T-helper 9 cell (primary cell): ENCODE measurements at places on chromosomes 6 and 20.

DNA sequence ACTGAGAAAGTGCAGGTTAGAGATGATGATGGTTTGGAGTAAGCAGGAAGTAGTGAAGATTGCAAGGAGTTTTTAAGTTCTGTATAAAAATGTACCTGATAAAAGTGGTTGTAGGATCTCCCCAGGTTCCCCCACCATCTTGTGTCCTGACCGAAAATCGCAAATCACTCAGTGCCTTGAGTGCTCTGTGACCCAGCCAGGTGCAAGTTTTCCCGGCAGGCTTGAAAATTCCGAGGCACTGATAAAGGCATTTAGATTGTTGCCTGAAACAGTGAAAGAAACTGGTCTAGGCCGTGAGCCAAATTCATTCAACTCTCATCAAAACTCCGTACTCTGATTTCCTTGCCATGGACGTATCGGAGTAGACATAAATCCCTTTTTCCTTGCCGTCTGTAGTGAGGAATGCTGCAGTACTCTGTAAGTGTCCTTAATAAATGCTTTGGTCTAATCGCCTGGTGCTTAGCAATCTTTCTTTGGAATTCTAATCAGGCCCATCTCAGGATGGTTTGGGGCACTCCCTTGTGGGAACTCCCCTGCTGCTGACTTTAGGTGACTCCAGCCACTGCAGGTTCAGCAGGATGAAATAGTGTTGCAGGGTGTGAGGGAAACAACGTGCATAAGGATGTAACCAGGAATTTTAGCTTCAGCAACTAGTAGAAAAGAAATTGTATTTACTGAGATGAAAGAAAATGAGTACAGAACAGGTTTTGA, 1199.8 kb upstream of the MAP3K7 start:
- no peak for DNase-seq

DNA sequence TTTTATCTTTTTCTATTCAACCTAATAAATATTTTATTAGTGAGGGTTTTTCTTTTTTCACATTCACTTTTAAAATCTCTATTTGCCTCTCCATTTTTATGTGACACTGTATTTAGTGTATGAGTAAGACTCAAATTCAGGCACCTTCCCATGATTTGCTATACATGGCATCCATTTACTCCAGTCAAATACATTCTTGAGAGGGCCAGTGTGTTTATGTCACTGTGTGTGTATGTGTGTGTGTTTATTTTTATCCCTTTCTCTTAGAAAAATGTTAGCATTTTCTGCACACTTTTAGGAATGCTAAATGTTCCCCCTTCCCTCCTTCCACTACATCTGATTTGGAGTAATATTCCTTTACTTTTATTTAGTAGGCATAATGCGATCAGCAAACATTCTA, 290.0 kb downstream of the PACRG start:
- DNase-seq = no peak

DNA sequence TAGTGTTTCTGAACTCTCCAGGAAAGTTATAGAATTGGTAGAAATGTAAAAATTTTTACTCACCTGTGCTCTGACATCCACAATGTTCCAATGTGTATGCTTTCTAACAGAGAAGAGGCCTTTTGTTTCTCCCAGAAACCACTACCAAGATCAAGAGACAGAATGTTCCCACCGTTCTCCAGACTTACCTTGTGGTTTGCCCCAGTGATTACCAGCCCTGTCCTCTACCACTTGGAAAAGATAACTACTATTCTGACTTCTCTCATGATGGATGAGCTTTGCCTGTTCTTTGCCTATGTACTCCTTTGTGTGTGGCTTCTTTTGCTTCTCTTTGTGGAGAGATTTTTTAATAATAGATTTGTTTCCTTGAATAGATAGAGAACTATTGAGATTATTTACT, 173.0 kb upstream of the SCGN start:
- no peak for DNase-seq

DNA sequence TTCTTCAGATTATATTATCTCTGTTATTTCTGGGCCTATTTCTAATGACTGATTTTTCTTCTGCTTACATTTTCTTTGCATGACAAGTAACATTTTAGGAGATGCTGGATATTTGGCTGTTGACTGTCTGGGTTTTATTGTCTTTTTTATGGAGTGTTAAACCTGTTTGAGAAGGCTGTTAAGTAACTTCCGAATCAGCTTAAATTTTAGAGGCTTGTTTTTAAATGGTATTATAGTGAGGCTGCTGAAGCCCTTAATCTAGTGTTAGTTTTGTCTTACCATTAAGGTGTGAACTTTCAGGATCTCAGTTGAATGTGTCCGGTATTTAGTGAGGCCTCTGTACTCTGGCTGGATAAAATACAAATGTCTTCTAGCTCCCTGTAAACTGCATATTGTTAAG, 109.8 kb downstream of the EYA4 start:
- no peak for DNase-seq

DNA sequence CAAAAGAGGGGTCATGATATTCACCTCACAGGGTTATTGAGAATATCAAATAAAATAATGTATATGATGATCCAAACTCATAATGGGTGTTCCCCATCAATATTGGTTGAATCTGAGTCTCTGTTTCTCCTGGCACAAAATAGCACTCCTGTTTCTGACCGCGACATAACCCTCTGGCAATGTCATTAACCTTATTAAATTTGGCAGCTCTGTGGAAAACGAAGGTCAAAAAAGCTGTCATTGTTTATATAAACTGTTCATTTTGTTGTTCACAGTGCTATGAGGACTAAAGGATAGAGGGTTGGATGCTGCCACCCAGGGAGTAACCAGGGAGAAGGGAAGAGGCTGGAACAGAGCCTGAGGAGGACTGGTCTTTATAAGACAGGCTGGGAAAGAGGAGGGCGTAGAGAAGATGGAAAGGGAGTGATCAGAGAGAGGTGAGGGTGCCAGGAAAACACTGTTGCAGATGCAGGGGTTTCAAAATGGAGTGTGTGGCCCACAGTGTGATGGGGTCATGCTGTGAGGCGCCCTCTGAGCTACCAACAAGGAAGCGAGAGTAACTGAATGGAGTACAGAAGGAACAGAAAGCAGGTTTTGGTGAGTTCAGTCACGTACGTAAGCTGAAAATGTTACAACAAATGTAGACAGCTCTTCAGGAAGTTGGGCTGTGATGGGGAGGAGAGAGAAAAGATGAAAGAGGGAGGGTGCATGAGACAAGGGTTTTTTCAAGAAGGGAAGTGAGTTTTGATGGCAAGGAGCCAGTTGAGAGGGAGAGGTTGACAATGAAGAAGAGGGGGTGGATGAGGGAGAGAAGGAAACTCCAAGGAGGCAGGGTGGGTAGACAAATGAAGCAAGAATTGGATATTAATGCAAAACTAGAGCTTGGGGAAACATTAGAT, 251.6 kb upstream of the TAB2 start:
- no peak for DNase-seq

DNA sequence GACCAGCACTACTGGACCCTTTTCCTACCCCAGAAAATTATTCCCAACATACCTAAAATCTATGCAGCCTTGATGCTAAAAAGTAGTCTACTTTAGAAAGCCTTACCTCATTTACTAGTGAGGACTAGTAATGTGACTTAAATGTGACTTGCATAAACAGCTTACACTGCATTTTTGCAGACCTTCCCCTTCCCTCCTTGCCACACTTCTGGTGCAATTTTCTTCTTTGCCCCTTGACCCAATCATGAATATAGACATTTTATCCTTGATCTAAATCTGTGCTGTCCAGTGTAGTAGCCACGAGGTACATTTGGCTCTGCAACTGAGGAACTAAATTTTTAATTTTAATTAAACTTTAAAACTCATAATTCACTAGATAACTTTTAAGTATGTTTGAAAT, 7.0 kb upstream of the ZKSCAN8 start:
- DNase-seq = no peak

- no peak for DNase-seq
Observed at GRCh38 chr6:117512056-117512828, 29.8 kb downstream of the DCBLD1 start.

DNA sequence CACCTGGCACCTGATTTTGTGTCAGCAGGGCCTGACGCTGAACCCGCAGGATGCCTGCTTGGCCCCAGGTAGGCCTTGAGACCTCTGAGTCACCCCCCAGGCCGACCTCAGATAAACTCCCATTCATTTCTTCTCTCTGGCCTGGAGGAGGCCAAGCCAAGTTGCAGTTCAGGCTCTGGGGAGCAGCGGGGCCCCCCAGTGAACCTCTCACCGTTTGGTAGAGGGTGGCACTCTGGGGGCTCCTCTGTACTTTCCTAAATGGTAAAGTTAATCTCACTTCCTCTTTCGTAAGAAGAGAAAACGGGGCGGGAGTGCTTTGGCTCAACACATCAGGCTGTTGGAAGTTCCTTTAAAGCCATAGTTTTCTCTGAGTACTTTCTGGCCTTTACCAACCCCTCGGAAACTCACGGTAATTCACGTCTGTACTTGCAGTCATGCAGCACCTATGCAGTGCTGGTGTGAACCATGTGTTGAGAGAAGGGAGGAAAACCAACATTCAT, 2.8 kb downstream of the SIRPA start:
- no peak for DNase-seq

GRCh38 chr6:6872459-6873344, 235.1 kb upstream of the RREB1 start:
- no peak for DNase-seq

- peak; percentile 45 for DNase-seq
Observed at GRCh38 chr6:118810420-118811027, 83.4 kb upstream of the ASF1A start.

GRCh38 chr6:111764238-111765175, 108.7 kb downstream of the FYN start:
- DNase-seq = peak; percentile 45

GRCh38 chr6:72032086-72032485, 145.7 kb downstream of the RIMS1 start:
- DNase-seq = no peak

- no peak for DNase-seq
Observed at GRCh38 chr6:23775127-23775526, 350.9 kb upstream of the NRSN1 start.

- DNase-seq = peak; percentile 35
Observed at GRCh38 chr6:5302995-5303622, 41.8 kb downstream of the FARS2 start.

DNA sequence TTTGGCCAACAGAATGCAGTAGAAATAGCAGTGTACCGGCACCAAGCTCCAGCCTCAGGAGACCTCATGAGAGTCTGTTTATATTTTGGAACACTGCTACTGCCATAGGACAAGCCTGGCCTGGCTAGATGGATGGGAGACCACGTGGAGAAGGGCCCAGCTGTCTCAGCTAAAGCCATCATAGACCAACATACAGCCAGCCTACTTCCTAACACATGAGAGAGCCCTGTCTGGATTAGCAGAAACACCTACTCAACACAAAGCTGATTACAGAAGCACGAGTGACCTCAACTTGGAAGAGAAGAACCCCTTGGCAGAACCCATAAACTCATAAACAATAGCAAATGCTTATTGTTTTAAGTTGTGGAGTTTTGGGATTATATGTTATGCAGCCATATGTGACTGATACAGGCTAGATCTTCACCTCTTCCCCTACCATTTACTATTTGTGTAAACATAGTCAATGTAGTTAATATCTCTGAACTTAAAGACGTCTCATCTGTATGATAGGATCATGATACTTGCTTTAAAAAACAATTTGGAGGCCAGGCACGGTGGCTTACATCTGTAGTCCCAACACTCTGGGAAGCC, 199.4 kb upstream of the ZNF217 start:
- no peak for DNase-seq

DNA sequence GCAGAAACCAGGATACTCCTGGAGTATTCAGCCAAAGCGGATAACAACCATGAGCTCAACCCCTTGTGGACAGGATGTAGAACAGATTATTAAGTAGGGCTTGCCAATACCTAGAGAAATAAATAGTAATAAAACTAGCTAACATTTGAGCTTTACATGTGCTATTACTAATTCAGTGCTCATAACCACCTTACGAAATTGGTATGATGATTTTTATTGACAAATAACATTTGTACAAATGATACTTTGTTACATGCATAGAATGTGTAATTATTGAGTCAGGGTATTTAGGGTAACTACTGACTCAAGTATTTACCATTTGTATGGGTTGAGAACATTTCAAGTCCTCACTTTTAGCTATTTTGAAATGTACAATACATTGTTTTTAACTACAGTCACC, 287.9 kb downstream of the CDC5L start:
- DNase-seq = no peak

DNA sequence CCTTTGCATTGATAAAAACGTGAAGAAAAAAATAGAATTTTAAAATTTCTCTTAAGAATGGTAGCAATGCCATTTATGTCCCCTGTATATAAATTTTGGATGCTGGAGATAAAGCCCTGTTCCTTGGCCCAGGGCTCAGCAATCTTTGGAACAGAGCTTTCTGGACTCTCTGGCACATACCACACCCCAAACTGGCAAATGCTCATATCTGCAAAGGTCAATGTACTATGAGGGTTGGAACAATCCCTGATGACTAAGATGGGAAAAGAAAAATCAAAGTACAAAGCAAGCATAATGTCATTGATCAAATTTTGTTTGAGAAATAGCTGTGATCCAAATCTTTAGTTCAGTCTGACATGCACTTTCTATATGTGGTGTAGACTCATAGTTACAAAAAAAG, 158.1 kb upstream of the HCRTR2 start:
- DNase-seq = no peak

DNA sequence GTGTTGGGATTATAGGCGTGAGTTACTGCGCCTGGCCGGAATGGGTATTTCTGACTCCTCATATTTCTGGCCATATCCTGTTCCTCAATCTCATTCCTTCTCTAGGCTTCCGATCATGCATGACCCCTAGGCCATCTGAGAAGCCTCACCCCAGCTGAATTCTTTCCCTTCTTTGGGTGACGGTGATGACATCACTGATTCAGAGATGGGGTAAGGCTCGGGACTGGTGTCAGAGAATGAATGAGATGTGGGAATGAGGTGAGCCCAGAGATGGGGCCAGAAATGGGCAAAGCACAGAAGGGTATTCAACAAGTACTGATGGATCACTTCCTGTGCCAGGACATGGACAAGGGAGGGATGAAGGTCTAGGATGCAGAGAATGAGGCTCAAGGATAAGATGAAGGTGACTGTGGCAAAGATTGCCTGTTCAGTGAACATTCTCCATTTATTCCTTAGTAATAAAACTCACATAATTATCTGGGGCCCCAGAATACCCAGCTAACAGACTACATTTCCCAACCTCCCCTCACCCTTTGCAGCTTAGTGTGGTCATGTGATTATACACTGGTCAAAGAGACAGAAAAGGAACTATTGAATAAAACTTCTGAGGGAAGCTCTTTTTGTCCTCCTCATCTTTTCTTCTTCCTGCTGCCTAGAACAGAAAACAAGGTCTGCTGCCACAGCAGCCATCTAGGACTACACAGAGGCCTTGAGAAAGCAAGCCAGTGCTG, 39.6 kb downstream of the KIAA0319 start:
- DNase-seq = no peak
